ENCODE measurements at places on chromosomes 3 and 15.

DNA sequence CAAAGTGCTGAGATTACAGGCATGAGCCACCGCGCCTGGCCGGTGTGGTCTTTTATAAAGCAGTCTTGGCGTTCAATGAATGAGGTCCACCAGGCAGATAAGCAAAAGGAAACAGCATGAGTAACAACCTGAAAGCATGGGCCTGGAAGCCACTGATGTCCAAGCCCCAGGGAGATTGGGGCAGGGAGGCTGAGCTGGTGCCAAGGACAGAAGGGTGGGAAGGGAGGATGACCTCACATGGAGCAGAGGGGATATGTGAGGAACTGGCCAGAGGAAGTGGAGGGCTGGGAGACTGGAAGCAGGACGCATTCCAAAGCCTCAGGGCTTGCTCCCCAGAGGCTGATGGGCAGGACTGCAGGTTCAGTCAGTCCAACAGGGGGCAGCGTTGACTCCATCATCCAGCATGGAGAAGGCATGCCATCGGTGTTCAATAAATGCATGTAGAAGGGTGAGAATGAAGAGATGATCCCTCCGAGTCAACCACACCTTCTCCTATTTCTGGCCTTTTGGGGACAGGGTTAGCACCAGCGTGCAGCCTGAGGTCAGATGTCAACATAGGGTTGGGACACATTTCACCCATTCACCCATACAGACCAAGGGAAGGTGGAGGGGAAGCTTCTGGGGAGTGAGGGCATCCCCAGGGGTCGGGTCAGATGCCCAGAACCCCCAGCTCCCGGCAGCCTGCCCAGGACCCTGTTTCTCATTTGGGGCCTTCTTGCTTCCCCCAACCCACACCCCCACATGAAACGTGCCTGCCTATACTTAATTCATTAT, 14.8 kb downstream of the MYL3 start:
- DNase-seq: no peak

DNA sequence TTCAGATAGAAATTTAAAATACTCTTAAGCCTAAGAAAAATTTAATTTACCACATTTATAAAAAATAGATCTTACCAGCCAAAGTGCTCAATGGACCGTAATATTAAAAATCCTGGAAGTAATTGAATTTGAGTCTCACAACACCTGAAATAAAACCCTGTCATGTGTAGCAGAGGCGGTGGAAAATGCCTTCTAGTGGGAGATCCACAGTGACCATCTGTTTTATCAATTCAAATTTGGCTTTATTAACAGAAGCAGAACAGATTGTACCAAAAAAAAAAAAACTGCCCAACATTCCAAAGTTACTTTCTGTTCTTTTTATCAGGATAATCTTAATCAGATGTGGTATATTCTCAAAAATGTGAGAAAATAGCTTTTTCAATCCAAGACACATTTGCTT, 71.7 kb downstream of the DMXL2 start:
- DNase-seq: no peak

DNA sequence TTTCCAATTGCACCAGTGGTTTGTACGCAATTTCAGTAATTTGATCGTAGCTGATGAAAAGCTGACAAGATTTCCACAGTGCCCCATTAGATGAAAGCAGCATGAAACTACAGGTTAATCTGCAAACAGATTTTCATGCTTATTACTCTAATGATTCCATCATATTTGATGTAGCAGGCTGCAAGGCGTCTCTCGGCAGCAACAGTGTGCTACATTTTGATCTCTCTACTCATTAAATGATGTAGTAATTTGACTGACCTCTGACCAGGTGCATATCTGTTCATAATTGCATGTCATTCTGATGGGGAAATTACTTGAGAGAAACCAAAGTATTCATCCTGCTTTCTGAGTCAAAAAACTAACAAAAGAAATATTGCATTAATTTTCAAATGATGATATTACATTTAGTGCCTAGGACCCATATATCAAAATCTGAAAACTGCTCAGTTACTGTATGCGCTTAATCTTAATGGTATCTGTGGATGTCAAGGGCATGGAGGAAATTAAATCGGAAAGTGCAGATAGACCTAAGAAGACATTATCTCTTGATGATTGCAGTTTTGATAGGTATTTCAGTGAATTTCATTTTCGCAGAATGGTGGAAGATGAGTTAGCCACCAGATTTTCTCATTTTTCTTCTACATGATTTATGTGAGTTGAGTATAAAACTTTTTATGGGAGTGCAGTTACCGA, 198.5 kb downstream of the RSRC1 start:
- DNase-seq: no peak

DNA sequence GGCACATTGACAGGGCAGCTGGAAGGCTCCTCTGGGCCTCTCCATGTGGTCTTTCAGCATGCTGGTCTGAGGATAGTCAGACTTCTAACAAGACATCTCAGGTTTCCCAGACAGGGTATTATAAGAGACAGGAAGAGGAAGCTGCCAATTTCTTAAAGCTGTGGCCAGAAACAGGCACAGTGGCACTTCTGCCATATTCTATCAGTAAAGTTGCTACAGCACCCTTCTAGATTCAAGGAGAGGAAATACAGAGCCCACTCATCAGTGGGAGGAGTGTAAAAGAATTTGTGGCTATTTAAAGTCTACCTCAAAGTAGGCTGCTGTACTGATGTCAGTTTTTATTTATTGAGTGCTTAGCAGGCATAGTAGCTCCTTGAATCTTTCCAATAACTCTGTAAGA, 55.5 kb downstream of the BTD start:
- no peak for DNase-seq

DNA sequence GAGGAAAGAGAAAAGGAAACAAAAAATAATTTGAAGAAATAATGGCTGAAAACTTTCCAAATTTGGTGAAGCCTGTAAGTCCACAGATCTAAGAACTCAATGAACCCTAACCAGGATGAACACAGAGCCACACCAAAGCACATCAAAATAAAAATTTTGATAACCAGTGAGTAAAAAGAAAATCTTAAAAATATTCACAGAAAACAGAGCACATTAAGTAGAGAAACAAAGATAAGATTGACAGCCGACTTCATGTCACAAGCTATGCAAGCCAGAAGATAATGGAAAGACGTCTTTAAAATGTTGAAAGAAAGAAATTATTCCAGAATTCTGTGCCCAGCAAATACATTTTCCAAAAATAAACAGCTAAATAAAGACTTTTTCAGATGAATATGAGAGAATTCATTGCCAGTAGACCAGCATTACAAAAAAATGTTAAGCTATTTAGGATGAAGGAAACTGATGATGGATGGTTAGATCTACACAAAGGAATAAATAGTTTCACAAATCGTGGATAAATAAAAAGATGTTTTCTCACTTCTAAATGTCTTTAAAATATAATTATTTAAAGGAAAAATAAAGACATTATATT, 140.2 kb upstream of the SKOR1 start:
- no peak for DNase-seq

DNA sequence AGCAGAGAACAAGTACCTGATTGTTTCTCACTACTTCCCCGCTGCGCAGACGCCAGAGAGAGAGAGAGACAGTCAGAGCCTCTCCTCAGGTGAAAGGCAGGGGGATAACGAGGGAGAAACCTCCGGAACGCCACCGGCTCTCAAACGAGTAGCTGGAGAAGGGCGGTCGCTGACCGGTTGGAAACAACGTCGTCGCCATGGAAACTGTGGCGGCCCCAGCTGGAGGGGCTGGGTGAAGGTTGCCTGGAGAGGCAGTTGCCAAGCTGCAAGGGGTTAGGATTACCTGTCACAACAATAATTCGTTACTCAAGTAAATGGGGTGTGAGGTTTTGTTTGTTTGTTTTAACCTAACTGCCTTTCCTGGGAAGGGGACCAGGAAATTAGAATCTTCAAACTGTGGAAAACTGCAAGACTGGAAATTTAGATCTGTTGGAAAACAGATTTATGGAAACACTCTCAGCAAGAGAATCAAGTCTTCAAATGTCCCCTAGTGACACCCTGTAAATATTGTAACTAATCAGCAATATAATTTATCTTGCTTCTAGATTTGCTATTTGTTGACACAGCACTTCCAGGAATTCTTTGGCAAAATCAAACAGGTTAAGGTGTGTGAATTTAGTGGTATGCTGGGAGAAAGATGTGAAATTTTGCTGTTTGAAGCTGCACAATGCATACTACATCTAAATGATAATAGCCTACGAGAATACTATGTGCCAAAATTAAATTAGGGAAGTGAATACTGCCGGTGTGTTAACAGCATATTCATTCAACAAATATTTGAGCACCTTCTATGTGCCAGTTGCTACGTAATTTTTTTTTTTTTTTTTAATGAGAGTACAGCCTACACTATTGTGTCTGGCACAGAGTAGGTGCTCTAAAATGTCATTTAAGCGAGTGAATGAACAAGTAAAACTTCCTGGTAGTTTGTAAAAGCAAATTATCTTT, at the start of gene DNAH12:
Gene DNAH12, minus strand, starts transcription at position 164 of the 945 bp plus-strand sequence. CDS start 1,474 bp downstream, outside the sequence.
- DNase-seq: no peak

- no peak for DNase-seq
These were observed 110.1 kb downstream of the POLR2M start for GRCh38 chr15:57816599-57816998.

- DNase-seq: no peak
These were observed 208.0 kb upstream of the EOMES start for GRCh38 chr3:27930052-27930602.

- DNase-seq: no peak
These were observed 67.7 kb downstream of the ARNT2 start for GRCh38 chr15:80471881-80472280.

- DNase-seq: peak; percentile 22
These were observed at the start of gene SLC9C1 for GRCh38 chr3:112293368-112294321. Gene SLC9C1 (minus strand): TSS chr3:112294216. CDS start chr3:112286791, 7,425 bp downstream.

DNA sequence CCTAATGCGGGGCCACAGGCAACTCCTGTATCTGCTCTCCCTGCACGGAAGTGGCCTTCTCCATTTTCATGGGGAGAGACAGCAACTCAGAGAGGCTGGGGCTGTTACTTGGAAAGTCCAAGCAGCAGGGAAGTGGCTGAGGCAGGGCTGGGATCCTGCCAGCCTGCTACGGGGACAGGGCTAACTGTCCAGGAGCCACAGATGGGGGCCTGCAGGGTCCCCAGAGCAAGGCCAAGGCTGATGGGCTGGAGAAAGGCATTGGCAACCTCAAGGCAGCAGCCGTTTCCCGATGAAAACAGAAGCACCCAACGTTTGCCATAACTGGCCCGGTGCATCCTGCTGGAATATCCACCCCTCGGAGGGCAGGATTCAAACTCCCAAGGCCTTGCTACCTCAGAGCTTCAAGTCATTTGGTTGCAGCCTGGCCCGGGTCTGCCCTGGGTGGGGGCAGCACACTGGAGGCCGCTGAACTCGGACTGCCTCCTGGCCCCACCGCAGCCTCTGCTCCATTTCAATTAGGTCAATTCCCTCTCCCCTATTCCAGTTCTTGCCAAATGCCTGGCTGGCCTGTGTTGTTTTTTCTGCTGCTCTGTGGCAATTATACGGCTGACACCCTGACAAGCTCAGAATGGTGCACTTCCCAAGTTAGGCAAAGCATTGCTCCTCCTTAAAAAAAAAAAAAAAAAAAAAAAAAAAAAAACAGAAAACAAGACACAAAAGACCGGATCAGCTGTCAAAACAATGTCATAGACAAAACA, 143.5 kb downstream of the NUP210 start:
- no peak for DNase-seq

GRCh38 chr3:22353126-22353525, 602.1 kb upstream of the ZNF385D start:
- no peak for DNase-seq

DNA sequence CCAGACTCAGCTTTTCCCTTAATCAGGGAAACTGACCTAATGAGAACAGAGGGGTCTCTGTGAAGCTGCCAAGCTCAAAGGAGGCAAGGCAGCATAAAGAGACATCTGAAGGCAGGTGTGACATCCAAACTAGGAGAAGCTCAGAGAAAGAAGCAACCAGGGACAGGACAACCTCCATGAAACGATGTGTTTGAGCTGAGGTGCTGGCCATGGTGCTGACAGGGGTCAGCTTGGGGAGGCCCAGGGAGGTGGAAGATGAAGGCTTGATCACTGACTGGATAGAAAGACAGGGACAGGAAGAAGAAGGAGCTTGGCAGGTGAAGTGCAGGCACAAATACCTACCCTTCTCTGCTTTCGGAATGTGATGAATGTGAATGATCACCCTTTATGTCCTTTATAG, 179.5 kb upstream of the NSMCE3 start:
- no peak for DNase-seq

- no peak for DNase-seq
These were observed 882.5 kb upstream of the GBE1 start for GRCh38 chr3:82643948-82644347.

All from activated CD8-positive, alpha-beta memory T cell treated with anti-CD3 and anti-CD28 coated beads, Interleukin-2, amount 50 U/mL, for 4 hours (primary cell).